Activated T-helper 1 cell treated with anti-CD3 and anti-CD28 coated beads, Interleukin-12 subunit alpha, Interleukin-12 subunit beta, Interleukin-2, Interleukin-4 antibody, amounts not matched to agents 30 ng/mL and 10 ng/mL and 1 ng/mL, durations not matched to agents 14 hours and 24 hours and 36 hours (primary cell): ENCODE measurements at places on chromosomes 2 and 18. TPM values are rescaled to one million over a fixed set of nuclear protein-coding genes. Genes with fewer than 3 reads are reported as not detected.

Gene C2orf68
- 36.3 and 36.7 TPM in 2 replicates for total RNA-seq

Gene MTX2
- 24.9 and 30.7 TPM in 2 replicates for total RNA-seq

- H3K4me3 ChIP-seq = peak within 1 kb of the TSS; percentile 86
- no peak for DNase-seq
- peak within 1 kb of the TSS; percentile 60 for H3K27ac ChIP-seq
Measured at GRCh38 chr2:237859533-237860272, at the start of gene RAMP1. RAMP1 (plus strand) TSS chr2:237859623; CDS start chr2:237859676, 53 bp downstream.

- no peaks in the 10 kb centered on the region for H3K27me3 ChIP-seq
- no peak for DNase-seq
- H3K36me3 ChIP-seq = no peaks in the 10 kb centered on the region
- H3K4me1 ChIP-seq = no peaks in the 10 kb centered on the region
- no peak overlapping the region for H3K4me3 ChIP-seq
Measured at GRCh38 chr2:22932288-22932687, 452.7 kb upstream of the KLHL29 start.

GRCh38 chr2:45676088-45676487 is 24.6 kb downstream of the PRKCE start:
- H3K4me1 ChIP-seq = no peaks in the 10 kb centered on the region
- DNase-seq = no peak
- no peak overlapping the region for H3K27ac ChIP-seq
- H3K27me3 ChIP-seq = no peaks in the 10 kb centered on the region
- H3K4me3 ChIP-seq = no peak overlapping the region
